DMS 273 treated with DMSO at 0.1 percent for 48 hours (cell line): ENCODE measurements at places on chromosomes 6 and 20.
A peak's percentile ranks its signal among the peaks of the same experiment; 100 is the strongest.

- peak; percentile 50 for DNase-seq
Observed at GRCh38 chr6:22926790-22927354, 357.5 kb downstream of the HDGFL1 start.

GRCh38 chr20:4559906-4560305 lies 161.8 kb upstream of the PRND start:
- DNase-seq: no peak

DNA sequence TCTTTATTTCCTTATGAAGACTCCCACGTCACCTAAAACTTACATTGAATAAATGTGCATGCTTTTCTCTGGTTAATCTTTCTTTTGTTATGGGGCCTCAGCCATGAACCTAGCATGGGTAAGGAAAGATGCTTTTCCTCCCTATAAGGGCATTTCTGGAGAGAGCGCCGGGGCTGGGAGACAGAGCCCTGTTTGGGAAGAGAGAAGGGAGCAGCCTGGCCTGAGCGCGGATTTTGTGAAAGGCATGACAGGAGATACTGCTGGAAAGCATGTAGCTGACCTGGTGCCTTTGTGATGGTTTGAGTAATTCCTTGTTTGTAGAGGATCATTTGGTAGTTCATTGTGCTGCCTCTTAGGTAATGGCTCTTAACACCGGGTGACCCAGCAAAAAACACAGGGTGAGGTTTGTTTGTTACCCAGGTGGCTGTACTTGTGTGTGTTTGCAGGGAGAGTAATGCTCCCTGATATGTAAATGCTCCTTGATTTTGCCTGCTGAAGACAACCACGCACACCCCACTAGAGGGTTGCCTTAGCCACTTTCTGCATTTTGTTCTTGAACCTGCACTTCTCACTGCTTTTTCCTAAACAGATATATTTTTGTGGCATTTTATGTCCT lies 59.2 kb downstream of the ANKRD6 start:
- no peak for DNase-seq

DNA sequence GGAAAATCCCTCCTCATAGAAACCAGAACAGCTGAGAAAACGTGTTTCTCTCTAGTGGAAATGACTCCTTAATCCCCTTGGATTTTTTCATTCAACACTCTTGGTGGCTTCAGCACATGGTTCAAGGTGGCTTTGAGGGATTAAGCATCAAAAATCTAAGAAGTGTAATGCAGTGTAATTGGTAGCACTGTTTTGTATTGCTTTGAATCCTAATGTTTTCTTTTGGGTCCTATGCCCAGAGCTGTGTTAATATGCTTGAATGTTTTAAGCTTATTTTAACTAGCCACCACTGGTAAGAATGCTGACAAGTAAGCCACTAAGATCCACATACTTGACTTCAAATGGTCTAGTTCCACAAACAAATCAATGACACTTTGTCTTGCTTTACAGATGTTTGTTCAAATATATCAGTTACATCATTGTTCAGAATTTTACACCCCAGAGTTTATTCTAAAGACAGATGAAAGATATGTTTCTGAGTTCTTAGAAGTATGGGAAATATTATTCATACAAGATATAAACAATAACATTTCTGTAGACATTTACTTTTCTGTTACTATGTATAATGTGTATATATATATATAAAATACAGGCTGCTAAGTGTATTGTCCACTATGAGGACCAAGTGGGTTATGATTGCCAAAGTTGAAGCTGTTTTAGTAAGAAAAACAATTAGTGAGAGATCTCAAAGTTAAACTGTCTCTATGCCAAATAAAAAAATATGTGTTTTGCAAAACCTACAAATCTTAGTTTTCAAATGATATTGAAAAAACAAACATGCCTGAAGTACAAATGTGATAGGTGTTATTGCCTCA lies 220.8 kb downstream of the OGFRL1 start:
- no peak for DNase-seq

GRCh38 chr6:108105571-108105970 lies 31.0 kb upstream of the OSTM1 start:
- no peak for DNase-seq

DNA sequence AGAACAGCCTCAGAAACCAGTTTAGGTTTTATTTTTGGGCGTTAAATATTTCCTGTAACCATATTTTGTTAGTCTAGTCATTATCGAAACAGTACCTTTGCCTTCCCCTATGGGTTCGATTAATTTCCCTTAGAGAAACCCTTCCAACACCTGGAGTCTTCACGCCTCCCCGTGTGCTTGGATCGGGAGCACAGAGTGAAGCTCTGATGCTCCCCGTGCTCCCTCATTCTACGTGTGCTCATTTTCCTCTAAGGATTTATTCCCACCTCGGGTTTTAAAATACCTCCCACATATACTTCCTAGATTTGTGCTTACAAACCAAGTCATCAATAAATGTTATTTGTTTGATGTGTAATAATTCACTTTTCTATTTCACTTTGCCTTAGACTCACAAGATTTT lies 142.4 kb downstream of the TTLL2 start:
- DNase-seq: no peak

DNA sequence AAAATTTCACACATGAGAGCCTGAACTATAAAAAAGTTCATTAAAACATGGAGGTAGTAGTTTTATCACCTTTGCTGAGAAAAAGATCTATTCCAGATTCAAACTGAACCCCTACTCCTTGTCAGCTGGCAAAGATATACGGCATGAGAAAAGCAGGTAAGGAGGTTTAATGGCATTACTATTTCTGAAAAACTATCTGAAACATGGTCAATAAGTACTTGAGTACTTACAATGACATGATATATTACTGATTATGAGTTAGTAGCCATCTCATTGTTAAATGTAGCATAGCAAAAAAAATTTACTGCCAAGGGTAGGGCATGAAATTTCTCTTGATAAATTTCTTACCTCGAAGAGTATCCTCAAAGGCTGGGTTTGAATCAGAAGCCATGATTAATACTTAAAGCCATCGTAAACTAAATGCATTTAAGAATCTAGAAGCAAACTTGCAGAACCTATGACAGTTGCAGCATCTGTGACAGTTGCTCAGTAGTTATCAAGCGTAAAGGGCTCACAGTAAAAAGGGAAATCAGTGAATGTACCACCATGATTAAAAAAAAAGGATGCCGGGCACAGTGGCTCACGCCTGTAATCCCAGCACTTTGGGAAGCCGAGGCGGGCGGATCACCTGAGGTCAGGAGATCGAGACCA lies 8.7 kb downstream of the SLC17A5 start:
- no peak for DNase-seq

- peak; percentile 45 for DNase-seq
Observed at GRCh38 chr20:20864351-20865096, 152.1 kb upstream of the RALGAPA2 start.

GRCh38 chr20:50572938-50573777 lies 63.0 kb downstream of the PTPN1 start:
- peak; percentile 90 for DNase-seq

DNA sequence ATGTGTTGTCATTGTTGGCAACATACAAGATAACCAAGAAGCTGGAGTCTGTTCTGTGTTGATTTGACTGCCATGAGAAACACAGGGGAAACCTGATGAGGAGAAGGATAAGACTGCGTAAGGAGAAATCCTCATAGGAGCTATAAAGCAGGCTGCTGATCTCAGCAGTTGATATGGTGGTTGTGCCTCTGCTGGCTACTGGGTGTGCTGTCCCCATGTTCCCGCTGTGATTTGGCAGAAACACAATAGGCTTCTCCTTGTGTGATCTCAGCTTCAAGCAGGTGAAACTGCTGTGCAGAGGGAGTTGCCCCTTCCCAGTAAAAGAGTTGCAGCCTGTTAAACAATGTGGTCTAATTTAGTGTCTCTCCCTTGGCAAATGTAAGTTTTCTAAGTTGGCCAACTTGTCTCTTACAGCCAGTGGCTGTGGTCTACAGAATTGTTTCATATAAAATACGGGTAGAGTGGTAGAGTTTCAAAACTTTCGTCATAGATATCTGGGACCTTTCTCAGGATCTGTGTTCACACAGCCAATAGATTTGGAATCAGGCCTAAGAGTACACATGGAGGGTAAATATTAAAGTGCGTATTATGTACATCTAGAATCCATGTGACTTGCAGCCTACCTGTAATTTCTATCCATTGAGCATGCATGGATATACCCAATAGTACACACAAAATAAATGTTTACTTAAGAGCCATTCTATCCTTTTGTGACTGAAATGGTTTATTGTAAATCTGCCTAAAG lies 78.4 kb downstream of the RNF144B start:
- DNase-seq: no peak

GRCh38 chr6:39441986-39442385 lies 119.5 kb upstream of the KCNK16 start:
- no peak for DNase-seq

- no peak for DNase-seq
Observed at GRCh38 chr6:34457742-34458735, 7.8 kb upstream of the PACSIN1 start.

- DNase-seq: no peak
Observed at GRCh38 chr20:24095756-24096155, 107.2 kb upstream of the GGTLC1 start.

DNA sequence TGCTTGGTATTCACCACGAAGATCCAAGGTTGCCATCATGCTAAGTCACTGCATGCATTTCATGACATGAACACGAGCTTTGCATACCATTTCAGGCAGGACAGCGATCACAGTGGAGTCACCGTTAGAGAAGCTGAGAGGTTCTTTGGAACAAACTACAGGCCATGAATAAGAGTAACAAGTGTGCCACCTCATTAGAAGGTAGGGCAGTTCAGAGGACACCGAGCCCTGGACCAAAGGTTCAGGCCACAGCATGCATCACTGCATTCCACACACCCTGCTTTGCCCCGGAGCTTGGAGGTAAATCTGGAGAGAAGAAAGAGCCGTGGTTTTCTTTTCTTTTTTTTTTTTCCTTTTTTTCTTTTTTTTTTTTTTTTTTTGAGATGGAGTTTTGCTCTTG lies 66.9 kb upstream of the CDH4 start:
- DNase-seq: no peak

- DNase-seq: no peak
Observed at GRCh38 chr20:50883856-50884255, 47.4 kb downstream of the ADNP start.

DNA sequence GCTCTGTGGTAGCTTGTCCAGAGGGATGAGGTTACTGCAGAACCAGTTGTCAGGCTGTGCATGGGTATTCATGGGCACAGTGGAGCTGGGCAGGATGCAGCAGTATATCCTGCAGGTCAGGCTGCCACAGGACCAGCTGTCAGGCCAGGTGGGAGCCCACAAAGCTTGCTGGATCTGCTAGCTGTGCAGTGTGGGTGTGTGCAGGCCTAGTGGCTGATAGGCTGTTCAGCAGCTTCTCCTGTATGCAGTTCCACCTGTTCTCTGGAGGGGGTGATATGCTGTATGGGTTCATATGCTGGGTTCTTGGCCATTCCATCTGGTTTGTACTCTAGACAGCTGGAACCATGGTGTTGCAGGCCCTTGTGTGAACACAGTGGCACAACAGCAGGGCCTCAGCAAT lies 40.6 kb upstream of the TPD52L1 start:
- no peak for DNase-seq

DNA sequence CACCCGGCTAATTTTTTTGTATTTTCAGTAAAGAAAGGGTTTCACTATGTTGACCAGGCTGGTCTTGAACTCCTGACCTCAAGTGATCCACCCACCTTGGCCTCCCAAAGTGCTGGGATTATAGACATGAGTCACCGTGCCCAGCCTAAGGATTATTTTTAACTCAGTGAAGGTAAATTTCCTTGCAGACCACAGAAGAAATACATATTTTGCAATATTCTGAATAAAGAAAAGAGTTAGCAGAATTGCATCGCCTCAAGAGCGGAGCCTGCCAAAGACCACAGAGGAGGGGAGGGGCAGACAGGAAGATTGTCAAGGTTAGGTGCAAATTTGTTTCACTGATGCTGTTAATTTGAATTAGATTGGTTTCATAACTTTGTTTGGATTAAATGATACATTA lies 47.4 kb downstream of the SOD2 start:
- no peak for DNase-seq

GRCh38 chr20:52473186-52473585 lies 281.6 kb upstream of the ZFP64 start:
- peak; percentile 36 for DNase-seq

DNA sequence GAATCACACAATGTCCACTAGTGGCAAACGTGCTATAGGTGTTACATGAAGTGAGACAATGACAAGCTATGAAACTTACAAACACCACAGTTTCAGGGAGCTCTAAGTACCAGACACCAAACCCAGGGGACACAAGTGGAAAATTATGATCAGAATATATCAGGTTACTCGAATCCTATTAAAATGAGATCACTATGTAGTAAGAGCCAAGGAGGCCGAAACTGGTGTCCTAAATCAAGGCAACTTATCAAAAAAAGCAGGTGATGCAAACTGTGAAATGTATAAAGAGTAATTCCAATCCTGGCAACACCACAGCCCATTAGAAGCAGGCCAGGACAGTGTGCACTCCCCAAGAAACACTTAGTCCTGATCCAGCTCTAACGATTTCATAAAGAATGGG lies 100.3 kb downstream of the ARHGAP18 start:
- no peak for DNase-seq
